ENCODE measurements at places on chromosomes 2 and 18. TPM values are rescaled to one million over a fixed set of nuclear protein-coding genes. Genes with fewer than 3 reads are reported as not detected.

GRCh38 chr2:19525313-19525712 lies 166.9 kb upstream of the OSR1 start:
- H3K4me3 ChIP-seq = no peak overlapping the region
- H3K27me3 ChIP-seq = no peaks in the 10 kb centered on the region
- DNase-seq = no peak

CDH2 gene
- total RNA-seq = 132 TPM

- no peaks in the 10 kb centered on the region for H3K36me3 ChIP-seq
- no peaks in the 10 kb centered on the region for H3K27me3 ChIP-seq
- H3K27ac ChIP-seq = no peak overlapping the region
- H3K4me3 ChIP-seq = no peak overlapping the region
- peaks cover 7% of the 10 kb centered on the region for H3K4me1 ChIP-seq
Observed at GRCh38 chr2:138059487-138060300, 95.4 kb downstream of the HNMT start.

- peak overlapping the region; percentile 43 for H3K27ac ChIP-seq
- peak; percentile 15 for DNase-seq
- H3K27me3 ChIP-seq = no peaks in the 10 kb centered on the region
- H3K4me1 ChIP-seq = peaks cover 4% of the 10 kb centered on the region
- H3K36me3 ChIP-seq = no peaks in the 10 kb centered on the region
Observed at GRCh38 chr2:121567957-121568409, 37.3 kb downstream of the RNU4ATAC start.

DNA sequence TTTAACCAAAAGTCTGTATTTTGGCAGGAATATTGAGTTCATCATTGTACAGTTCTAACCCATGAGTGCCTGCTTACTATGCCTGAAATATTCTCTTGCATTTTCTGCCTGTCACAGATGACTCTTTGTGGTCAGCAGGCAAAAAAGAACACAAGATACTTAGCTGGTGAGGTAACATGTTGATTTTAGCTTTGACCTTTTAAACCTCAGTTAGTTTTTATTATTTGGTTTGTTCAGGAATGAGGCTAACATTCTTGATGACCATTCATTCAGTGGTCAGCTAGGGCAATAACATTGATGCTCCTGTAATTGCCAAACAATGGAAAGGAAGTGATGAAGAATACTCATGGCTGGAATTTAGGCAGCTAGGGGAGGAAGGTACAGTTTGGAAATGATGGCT lies 491.2 kb downstream of the PIK3C3 start:
- no peak for DNase-seq
- H3K4me3 ChIP-seq = no peak overlapping the region
- no peaks in the 10 kb centered on the region for H3K4me1 ChIP-seq
- peak overlapping the region; percentile 1 for H3K27ac ChIP-seq
- H3K36me3 ChIP-seq = no peaks in the 10 kb centered on the region
- H3K27me3 ChIP-seq = no peaks in the 10 kb centered on the region

- H3K27ac ChIP-seq = no peak overlapping the region
- no peaks in the 10 kb centered on the region for H3K36me3 ChIP-seq
- no peak overlapping the region for H3K4me3 ChIP-seq
- peak; percentile 90 for DNase-seq
- no peaks in the 10 kb centered on the region for H3K27me3 ChIP-seq
Observed at GRCh38 chr18:24118750-24119577, 19.9 kb upstream of the CABYR start.

DNA sequence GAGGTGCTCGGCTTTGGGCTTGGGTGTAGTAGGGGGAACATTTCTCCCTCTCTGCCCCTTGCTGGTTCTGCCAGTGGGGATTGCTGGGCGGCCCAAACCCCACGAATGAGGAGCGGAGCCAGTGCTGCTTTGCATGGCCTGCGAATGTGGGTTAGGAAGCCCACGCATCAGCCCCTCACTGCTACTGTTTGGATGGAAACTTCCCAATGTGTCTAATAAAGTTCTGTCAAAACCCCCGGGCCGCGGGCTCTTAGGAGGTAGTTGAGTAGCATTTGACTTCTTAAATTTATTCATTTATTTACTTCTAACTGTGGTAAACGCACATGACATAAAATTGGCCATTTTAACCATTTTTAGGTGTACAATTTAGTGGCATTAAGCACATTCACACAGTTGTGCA lies 161.3 kb upstream of the FHL2 start:
- H3K27me3 ChIP-seq = peaks cover 3% of the 10 kb centered on the region
- DNase-seq = no peak
- no peak overlapping the region for H3K27ac ChIP-seq
- no peaks in the 10 kb centered on the region for H3K36me3 ChIP-seq
- H3K4me1 ChIP-seq = no peaks in the 10 kb centered on the region
- H3K4me3 ChIP-seq = no peak overlapping the region

- H3K27me3 ChIP-seq = peaks cover 9% of the 10 kb centered on the region
- H3K4me1 ChIP-seq = peaks cover 14% of the 10 kb centered on the region
- peak overlapping the region; percentile 92 for H3K4me3 ChIP-seq
- no peaks in the 10 kb centered on the region for H3K36me3 ChIP-seq
- peak; percentile 7 for DNase-seq
- H3K27ac ChIP-seq = peak overlapping the region; percentile 81
Observed at GRCh38 chr18:32469691-32470459, 807 bp downstream of the GAREM1 start.

DNA sequence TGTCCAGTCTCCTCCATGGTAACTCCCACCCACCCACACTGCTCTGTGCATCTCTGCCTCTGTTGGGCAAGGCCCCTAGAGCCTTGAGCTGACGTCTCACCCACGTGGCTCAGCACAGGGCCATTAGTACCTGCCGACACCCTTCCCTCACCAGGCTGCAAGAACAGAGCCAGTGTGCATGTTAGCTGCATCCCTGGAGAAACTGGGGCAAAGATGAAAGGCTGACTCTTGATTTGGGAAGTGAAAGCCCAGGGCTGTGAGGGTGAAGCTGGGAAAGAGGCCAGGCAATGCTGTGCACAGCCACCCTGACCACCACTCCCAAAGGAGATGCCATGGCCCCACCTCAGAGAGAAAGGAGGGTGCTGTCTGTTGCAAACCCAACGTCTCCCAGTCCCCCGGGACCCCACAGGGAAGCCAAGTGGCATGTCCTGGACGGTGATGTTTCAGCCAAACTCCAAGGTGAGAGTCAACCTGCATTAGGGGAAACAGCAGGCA lies 20.0 kb upstream of the HPCAL1 start:
- peak overlapping the region; percentile 40 for H3K27ac ChIP-seq
- no peak for DNase-seq
- peaks cover 7% of the 10 kb centered on the region for H3K4me1 ChIP-seq
- H3K4me3 ChIP-seq = no peak overlapping the region
- H3K27me3 ChIP-seq = no peaks in the 10 kb centered on the region

SLC11A1 gene
- 0.72 TPM for total RNA-seq

DNA sequence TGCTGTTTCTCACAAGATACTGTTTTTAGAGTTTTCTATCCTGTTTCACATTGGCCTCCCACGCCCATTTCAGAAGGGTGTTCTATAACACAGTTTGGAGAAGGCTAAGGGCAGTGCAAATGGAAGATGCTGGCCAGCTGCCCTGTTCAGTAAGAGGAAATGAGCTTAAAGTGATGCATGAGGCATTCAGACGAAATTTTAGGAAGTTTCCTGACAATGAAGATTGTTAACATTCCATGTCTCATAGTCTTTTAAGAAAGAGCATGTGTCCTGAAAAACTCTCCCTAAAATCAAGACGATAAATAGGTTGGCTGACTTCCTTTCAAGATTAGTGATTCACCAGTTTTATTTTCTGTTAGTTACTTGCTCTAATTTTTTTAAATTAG lies 484.2 kb upstream of the NRP2 start:
- H3K36me3 ChIP-seq = no peaks in the 10 kb centered on the region
- H3K27me3 ChIP-seq = no peaks in the 10 kb centered on the region
- H3K4me3 ChIP-seq = no peak overlapping the region

- no peaks in the 10 kb centered on the region for H3K27me3 ChIP-seq
- peak overlapping the region; percentile 92 for H3K27ac ChIP-seq
- H3K4me3 ChIP-seq = no peak overlapping the region
- DNase-seq = peak; percentile 76
Observed at GRCh38 chr2:43251171-43251731, 24.8 kb upstream of the ZFP36L2 start.

- H3K4me1 ChIP-seq = peaks cover 7% of the 10 kb centered on the region
- peak overlapping the region; percentile 88 for H3K4me3 ChIP-seq
- peaks cover 11% of the 10 kb centered on the region for H3K27me3 ChIP-seq
- no peaks in the 10 kb centered on the region for H3K36me3 ChIP-seq
- DNase-seq = no peak
- peak overlapping the region; percentile 97 for H3K27ac ChIP-seq
Observed at GRCh38 chr18:7566244-7566566, 911 bp upstream of the PTPRM start.

SRD5A2 gene
- total RNA-seq = 0.52 TPM

DNA sequence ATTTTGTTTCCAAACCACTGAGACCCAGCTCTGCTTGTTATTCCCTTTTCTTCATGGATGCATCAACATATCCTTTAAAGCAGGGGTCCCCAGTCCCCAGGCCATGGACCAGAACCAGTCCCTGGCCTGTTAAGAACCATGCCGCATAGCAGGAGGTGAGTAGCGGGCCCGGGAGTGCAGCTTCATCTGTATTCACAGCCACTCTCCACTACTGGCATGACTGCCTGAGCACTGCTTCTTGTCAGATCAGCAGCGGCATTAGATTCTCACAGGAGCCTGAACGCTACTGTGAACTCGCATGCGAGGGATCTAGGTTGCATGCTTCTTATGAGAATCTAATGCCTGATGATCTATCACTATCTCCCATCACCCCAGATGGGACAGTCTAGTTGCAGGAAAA lies 1.6 kb upstream of the POLI start:
- no peaks in the 10 kb centered on the region for H3K36me3 ChIP-seq
- no peak overlapping the region for H3K4me3 ChIP-seq
- H3K4me1 ChIP-seq = no peaks in the 10 kb centered on the region
- DNase-seq = no peak
- H3K27me3 ChIP-seq = no peaks in the 10 kb centered on the region

FOXI3 gene
- not detected for total RNA-seq

- H3K27me3 ChIP-seq = no peaks in the 10 kb centered on the region
- DNase-seq = peak; percentile 23
- no peak overlapping the region for H3K4me3 ChIP-seq
- no peaks in the 10 kb centered on the region for H3K4me1 ChIP-seq
- H3K36me3 ChIP-seq = no peaks in the 10 kb centered on the region
Observed at GRCh38 chr2:103402944-103403343, 641.1 kb downstream of the TMEM182 start.

AGFG1 gene
- 86.4 TPM for total RNA-seq

- H3K4me1 ChIP-seq = peaks cover 9% of the 10 kb centered on the region
- no peak overlapping the region for H3K4me3 ChIP-seq
- no peaks in the 10 kb centered on the region for H3K27me3 ChIP-seq
- H3K27ac ChIP-seq = no peak overlapping the region
Observed at GRCh38 chr2:67652679-67653078, 255.5 kb downstream of the ETAA1 start.

PLGLB1 gene
- 4.4 TPM for total RNA-seq

- no peaks in the 10 kb centered on the region for H3K27me3 ChIP-seq
- DNase-seq = no peak
- no peaks in the 10 kb centered on the region for H3K36me3 ChIP-seq
- no peak overlapping the region for H3K4me3 ChIP-seq
- peaks cover under 1% of the 10 kb centered on the region for H3K4me1 ChIP-seq
- no peak overlapping the region for H3K27ac ChIP-seq
Observed at GRCh38 chr2:215811003-215811402, 202.3 kb downstream of the MREG start.

CCDC141 gene
- 5.0 TPM for total RNA-seq

SULT1C4 gene
- total RNA-seq = 14.0 TPM

- no peaks in the 10 kb centered on the region for H3K27me3 ChIP-seq
- no peak overlapping the region for H3K4me3 ChIP-seq
- no peaks in the 10 kb centered on the region for H3K36me3 ChIP-seq
- DNase-seq = no peak
Observed at GRCh38 chr2:2739231-2739795, 408.2 kb upstream of the MYT1L start.

- H3K36me3 ChIP-seq = no peaks in the 10 kb centered on the region
- H3K4me1 ChIP-seq = no peaks in the 10 kb centered on the region
- H3K27me3 ChIP-seq = no peaks in the 10 kb centered on the region
- H3K4me3 ChIP-seq = no peak overlapping the region
- H3K27ac ChIP-seq = no peak overlapping the region
Observed at GRCh38 chr2:29304399-29305060, 189.3 kb downstream of the CLIP4 start.

- no peak overlapping the region for H3K27ac ChIP-seq
- H3K27me3 ChIP-seq = no peaks in the 10 kb centered on the region
- no peak overlapping the region for H3K4me3 ChIP-seq
- H3K36me3 ChIP-seq = no peaks in the 10 kb centered on the region
Observed at GRCh38 chr18:56235071-56235470, 403.3 kb downstream of the TXNL1 start.

- H3K27ac ChIP-seq = no peak overlapping the region
- no peaks in the 10 kb centered on the region for H3K36me3 ChIP-seq
- H3K4me3 ChIP-seq = no peak overlapping the region
- DNase-seq = no peak
- H3K4me1 ChIP-seq = peaks cover 8% of the 10 kb centered on the region
- H3K27me3 ChIP-seq = no peaks in the 10 kb centered on the region
Observed at GRCh38 chr2:23131066-23131575, 253.9 kb upstream of the KLHL29 start.

ITPRIPL1 gene
- 2.0 TPM for total RNA-seq

POTEC gene
- total RNA-seq = not detected

DNA sequence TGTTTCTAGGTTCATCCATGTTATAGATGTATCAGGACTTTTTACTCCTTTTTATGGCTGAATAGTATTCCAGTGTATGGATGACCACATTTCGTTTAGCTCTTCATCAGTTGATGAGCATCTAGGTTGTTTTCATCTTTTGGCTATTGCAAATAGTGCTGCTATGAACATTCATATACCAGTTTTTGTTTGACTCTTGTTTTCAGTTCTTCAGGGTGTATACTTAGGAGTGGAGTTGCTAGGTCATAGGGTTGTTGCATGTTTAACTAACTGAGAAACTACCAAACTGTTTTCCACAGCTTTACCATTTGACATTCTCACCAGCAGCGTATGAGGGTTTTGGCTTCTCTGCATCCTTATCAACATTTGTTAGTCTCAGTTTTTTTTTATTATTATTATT lies 25.8 kb upstream of the NAPG start:
- no peak overlapping the region for H3K27ac ChIP-seq
- no peaks in the 10 kb centered on the region for H3K36me3 ChIP-seq
- DNase-seq = no peak
- H3K27me3 ChIP-seq = no peaks in the 10 kb centered on the region
- H3K4me3 ChIP-seq = no peak overlapping the region

GRCh38 chr2:135862718-135863117 lies 13.5 kb downstream of the MCM6 start:
- no peak overlapping the region for H3K4me3 ChIP-seq
- H3K4me1 ChIP-seq = no peaks in the 10 kb centered on the region
- H3K27ac ChIP-seq = no peak overlapping the region
- H3K36me3 ChIP-seq = no peaks in the 10 kb centered on the region
- DNase-seq = no peak

COLEC11 gene
- total RNA-seq = 22.6 TPM
